Renal pelvis (tissue), 12 donors: ENCODE measurements at places on chromosomes 4 and X.

DNA sequence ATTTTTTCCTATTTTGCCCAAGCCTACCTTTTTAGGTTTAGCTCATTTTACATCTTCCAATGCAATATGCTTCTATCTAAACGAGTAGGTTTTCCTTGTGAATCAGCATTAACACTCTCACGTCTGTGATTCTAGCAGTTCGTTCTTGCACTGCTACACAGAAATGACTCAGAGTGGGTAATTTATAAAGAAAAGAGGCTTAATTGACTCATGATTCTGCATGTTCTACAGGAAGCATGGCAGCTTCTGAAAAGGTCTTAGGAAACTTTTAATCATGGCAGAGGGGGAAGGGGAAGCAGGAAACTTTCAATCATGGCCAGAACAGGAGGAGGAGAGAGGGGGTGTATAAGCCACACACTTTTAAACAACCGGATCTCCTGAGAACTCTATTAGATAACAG lies 44.9 kb downstream of the SPANXN1 start:
- DNase-seq, result no peak

GRCh38 chr4:40327340-40327739 lies 7.8 kb upstream of the CHRNA9 start:
- no peak for DNase-seq

- DNase-seq, result peak; percentile 17
Observed at GRCh38 chr4:22596409-22596808, 80.5 kb upstream of the ADGRA3 start.

DNA sequence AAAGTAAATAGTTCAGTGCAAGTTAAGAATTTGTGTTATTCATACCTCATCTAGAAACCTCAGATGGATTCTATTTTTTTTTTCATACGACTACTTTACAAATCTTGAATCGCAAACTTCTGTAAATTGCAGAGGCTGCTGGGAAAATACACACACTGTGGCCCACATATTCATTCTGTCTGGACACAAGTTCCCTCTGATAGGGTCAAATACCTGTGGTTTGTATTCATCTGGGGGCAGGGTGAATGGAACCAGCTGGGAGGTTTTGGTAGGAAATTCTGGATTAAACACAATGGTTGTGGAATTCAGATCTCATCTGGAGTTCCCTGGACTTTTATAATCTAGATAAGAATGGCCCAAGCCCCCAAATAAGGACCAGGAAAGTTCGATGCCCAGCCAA lies 56.2 kb downstream of the SPATA18 start:
- DNase-seq, result no peak

- no peak for DNase-seq
Observed at GRCh38 chr4:56345458-56345857, 41.8 kb downstream of the AASDH start.

- no peak for DNase-seq
Observed at GRCh38 chrX:10015355-10015722, 48.2 kb downstream of the CLDN34 start.

- no peak for DNase-seq
Observed at GRCh38 chrX:257681-258289, 23.4 kb upstream of the PLCXD1 start.

- no peak for DNase-seq
Observed at GRCh38 chr4:4462970-4463369, 76.1 kb downstream of the NSG1 start.

DNA sequence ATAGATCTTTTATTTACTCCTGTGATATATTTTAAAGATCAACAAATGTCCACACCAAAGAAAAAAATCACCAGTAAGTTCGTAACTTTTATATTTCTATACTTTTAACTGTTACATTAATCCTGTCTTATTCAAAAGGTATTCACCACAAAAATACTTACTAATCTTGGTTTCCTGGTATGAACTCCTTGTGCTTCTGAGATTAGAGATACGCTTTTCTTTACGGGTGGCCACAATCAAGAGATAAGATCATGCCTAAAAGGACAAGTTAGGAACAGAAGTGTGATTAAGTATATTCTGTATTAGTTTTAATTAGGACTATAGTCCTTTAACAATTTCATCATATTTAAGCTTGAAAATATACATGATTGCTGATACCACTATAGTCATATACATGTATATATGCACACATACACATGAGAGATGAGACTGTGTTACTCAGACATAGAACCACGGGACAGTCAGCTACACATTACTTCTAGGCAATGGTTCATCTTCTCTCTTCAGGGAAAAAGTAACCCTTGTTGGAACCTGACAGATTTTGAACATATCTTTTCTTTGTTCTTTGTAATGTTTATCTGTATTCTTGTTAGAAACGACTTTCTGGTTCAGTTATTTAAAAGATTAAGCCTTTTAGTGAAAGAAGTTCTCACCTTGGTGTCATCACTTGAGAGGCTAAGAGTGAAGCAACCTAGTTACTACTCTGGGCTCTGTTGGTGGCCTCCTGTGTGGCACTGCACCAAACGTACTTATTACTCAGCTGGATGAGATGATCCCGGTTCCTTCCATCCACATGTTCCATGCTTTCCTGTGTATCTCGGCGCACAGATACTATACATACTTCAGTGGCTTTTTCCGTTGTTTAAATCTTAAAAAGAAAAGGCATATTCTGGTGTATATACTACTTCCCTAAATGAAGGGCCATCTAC lies 146.1 kb downstream of the CBR4 start:
- DNase-seq, result no peak

GRCh38 chr4:170599894-170600293 lies 510.1 kb upstream of the AADAT start:
- DNase-seq, result no peak

DNA sequence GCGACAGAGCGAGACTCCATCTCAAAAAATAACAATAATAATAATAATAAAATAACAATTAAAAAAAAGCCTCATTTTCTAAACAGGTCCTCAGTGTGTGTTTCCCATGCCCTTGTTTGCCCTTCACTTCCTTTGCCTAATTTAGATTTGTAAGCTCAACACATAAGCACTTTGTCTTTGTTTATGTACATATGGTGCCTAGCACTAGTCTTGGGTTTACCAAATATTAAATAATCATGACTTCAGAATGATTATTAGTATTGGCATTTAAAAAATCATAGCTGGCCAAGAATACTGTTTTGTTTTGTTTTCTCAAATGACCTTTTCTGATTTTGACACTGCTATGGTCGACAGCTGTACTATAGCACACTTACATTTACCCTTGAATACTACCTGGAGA lies 6.4 kb upstream of the RAPGEF2 start:
- no peak for DNase-seq

GRCh38 chr4:22427675-22428074 lies 88.2 kb downstream of the ADGRA3 start:
- no peak for DNase-seq

DNA sequence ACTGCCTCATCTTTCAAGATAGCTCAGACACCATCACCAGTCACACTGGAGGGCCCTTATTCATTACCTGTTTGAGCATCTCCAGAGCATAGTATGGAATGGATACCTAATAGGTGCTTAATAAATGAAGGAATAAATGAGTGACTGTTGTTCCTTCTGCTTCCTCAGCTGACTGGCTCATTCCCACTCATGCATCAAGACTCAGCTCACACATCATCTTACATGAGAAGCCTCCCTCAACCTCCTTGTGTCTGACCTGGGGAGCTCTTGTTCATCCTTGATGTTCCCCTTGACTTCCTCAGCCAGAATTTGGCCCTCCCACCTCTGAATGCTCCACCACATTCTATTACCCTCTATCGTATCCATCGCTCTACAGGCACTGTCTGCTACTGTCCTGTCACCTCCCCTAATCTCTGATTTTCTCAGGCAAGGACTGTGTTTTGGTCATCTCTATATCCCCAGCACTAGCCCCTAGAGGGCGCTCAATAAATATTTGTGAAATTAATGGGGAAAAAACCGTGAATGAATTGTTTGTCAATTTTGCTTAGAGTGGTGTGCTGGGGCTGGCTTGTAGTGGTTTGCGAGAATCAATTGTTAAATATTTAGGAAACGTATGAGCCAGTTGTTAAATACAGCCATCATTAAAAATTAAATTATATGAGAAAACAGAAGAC lies 88.3 kb downstream of the NHSL2 start:
- no peak for DNase-seq

DNA sequence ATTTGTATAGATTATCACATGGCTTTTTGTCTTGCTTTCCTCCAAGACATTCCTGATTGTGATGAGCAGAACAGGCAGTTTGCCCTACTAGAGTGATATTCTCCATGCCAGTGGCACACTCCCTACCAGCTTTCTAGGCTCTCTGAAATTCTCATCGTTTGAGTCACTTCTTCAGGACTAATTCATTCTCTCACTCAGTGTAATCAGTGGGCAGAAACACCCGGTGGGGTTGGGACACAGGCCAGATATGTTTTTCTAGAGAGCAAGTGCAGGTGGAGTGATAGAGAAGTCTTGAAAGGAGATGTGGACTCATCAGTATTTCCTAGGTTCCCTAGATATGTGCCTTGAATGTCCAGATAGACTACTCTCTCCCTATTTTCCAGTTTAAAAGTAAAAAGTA lies 13.1 kb downstream of the RAB33A start:
- DNase-seq, result no peak

DNA sequence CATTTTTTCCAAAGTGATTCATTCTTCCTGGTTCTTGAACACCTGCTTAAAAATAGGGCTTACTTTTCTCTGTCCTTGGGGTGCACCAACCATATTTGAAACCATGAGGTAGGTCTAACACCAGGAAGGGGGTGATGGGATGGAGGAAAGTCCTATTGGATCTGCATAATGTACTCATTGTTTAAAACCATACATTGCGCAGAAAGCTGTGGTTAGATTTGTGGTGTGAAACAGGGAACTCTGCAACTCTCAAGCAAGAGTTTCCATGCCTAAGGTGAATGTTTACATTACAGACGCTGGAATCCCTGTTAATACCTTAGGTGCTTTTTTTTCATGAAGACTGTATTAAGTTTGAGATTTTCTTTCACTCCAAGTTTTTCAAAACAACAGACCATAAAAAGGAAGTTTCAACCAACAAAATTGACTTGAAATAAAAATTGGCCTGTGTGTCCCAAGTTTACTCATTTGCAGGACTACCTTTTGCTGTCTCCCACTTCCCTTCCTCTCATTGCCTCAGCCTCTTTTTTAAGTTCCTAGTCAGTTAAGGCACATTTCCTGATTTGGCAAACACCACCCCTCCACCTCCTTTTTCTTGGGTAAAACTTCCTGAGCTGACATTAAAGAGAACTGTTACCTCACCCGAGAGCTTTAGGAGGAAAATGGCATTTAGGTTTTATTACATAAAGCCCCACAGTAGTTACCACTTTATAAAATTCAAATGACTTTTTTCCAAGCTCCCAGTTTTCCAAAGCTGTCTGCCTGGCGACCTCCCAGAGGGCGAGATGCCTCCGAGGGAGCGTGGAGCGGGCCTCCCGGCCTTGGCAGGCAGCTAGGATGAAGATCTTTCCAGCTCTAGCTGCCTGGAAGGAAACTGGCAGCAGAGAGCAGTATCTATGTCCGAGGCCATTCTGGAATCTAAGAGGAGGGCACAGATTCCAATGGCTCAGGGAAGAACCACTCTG lies 47.9 kb upstream of the RBPJ start:
- no peak for DNase-seq

DNA sequence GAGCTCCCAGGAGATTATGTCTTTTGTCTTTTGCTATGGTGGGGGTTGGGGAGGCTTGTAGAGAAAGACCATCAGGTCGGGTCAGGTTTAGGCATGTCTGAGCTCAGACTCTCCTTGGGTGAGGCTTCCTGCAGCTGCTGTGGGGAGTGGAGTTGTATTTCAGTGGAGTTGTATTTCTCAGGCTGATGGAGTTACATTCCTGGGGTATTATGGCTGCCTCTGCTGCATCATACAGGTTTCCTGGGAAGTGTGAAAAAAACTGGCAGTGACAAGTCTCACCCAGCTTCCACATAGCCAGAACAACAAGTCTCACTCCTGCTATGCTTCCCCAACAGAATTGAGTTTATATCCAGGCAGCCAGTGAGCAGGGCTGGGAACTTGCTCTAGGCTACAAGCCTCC lies 119.3 kb downstream of the VSIG4 start:
- no peak for DNase-seq

- no peak for DNase-seq
Observed at GRCh38 chr4:80852061-80852460, 178.4 kb upstream of the BMP3 start.

- DNase-seq, result no peak
Observed at GRCh38 chrX:97210501-97210900, 326.8 kb downstream of the RPA4 start.

- DNase-seq, result no peak
Observed at GRCh38 chr4:183591301-183591700, 67.7 kb downstream of the RWDD4 start.

- DNase-seq, result no peak
Observed at GRCh38 chr4:175263537-175263936, 345.4 kb downstream of the ADAM29 start.

GRCh38 chr4:123398066-123398852 lies 1.7 kb downstream of the SPRY1 start:
- peak; percentile 52 for DNase-seq

DNA sequence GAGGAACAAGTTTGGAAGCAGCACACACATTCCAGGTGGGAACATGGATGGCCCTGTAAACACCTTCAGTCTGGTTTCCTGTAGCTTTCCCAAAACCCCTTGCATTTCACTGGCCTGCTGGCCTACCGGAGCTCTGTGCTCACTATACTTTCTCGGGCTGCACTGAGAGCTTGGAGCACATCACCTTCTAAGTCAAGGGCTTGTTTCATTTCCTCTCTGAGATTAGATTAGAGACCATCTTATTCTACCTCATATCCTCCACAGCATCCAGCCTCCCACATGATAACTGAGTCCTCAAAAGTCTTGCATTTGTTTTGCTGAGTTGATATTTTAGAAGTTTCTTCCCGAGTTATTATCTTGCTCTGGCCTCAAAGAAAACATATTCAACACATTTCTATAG lies 147.7 kb downstream of the RASL11B start:
- DNase-seq, result no peak

- no peak for DNase-seq
Observed at GRCh38 chrX:38627683-38628082, 66.3 kb downstream of the TSPAN7 start.

GRCh38 chrX:68193234-68193633 lies 240.1 kb downstream of the OPHN1 start:
- no peak for DNase-seq

DNA sequence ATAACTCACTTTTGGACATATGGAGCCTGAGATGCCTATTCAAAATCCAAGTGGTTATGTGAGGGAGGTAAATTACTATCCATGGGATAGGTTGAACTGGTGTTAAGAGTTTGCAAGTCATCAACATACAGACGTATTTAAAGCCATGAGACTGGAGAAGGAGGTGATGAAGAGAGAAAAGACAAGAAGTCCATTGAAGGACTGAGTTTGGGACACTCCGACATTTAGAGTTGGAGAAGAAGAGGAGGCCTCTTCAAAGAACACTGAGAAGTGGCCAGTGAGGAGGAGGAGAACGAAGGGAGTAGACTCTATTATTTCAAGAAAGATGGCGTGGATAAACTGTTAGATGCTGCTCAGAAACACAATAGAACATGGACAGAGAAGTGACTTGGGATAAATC lies at the start of gene CNGA2:
TSS of gene CNGA2 (plus strand) at position 301 of the 400 bp plus-strand sequence. CDS start 3,738 bp downstream, outside the sequence.
- no peak for DNase-seq

- DNase-seq, result no peak
Observed at GRCh38 chr4:37951461-37952352, 8.5 kb upstream of the PTTG2 start.
